ENCODE measurements at places on chromosomes 5 and 9.

- H3K36me3 ChIP-seq, result peaks cover 3% of the 10 kb centered on the region
- no peaks in the 10 kb centered on the region for H3K27me3 ChIP-seq
- no peak overlapping the region for H3K4me3 ChIP-seq
- DNase-seq, result no peak
- H3K27ac ChIP-seq, result peak overlapping the region; percentile 46
Observed at GRCh38 chr9:105859428-105860091, 165.2 kb downstream of the TMEM38B start.

- H3K36me3 ChIP-seq, result peaks cover 12% of the 10 kb centered on the region
- peaks cover 25% of the 10 kb centered on the region for H3K4me1 ChIP-seq
- no peaks in the 10 kb centered on the region for H3K27me3 ChIP-seq
- no peak overlapping the region for H3K27ac ChIP-seq
Observed at GRCh38 chr5:180290568-180291233, 1.2 kb downstream of the MAPK9 start.

- H3K27ac ChIP-seq, result no peak overlapping the region
- H3K4me3 ChIP-seq, result peak overlapping the region; percentile 83
- no peak for DNase-seq
- H3K27me3 ChIP-seq, result peaks cover 29% of the 10 kb centered on the region
- H3K4me1 ChIP-seq, result peaks cover 14% of the 10 kb centered on the region
Observed at GRCh38 chr5:132497488-132497997, 7.0 kb upstream of the IRF1 start.

DNA sequence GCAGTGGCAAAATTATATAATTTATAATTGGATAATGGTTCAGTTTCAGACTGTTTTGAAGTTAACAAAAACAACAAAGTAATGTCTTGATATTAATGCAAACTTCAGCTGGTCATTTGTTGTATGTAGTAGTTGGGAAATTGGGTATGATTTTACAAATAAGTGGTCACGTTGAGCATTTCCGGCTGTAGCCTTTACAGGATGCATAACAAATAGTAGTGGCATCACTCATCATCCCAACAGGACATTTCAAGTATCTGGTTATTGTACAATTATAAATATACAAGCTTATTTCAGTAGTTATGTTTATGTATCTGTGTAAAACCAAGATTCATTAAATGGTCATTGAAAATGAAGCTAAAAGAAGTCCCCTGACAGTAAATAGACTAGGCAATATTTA lies 72.9 kb downstream of the SMIM15 start:
- H3K4me3 ChIP-seq, result no peak overlapping the region
- no peaks in the 10 kb centered on the region for H3K27me3 ChIP-seq
- no peaks in the 10 kb centered on the region for H3K4me1 ChIP-seq
- DNase-seq, result no peak

GRCh38 chr5:162068412-162068811 lies 839 bp downstream of the GABRG2 start:
- DNase-seq, result peak; percentile 68
- peaks cover 11% of the 10 kb centered on the region for H3K4me1 ChIP-seq
- H3K36me3 ChIP-seq, result no peaks in the 10 kb centered on the region
- no peak overlapping the region for H3K27ac ChIP-seq

DNA sequence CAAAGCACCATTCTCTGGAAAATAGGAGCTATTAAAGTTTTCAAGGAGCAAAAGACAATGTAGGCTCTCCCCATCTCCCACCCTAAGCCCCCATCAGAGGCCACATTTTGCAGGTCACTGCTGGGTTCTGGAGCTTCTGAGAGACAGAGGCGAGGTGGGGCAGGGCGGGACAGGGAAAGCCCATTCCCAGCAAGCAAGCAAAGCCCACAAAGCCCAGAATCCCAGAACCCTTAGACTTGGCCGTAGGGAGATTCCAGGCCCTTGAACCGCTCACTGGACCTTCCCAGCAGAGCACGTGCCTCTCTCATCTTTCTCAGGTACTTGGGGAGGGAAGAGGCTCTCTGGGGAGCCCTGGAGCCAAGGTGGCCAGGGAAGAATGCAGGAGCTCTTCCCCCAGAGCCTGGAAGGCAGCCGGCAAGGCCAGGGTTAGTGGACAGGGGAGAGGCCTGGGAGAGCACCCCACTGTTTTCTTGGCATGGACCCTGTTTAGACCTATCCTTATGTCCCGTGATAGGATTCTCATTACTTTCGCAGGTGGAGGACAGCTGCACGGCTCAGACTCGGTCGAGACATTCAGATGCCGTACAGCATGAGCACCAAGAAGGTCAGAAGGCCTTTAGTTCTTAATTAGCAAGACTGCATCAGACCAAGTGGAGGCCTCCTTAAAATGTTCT lies 52.4 kb downstream of the ZNF354C start:
- H3K4me1 ChIP-seq, result no peaks in the 10 kb centered on the region
- DNase-seq, result no peak
- peaks cover 5% of the 10 kb centered on the region for H3K36me3 ChIP-seq
- H3K27ac ChIP-seq, result no peak overlapping the region

- no peak for DNase-seq
- no peaks in the 10 kb centered on the region for H3K4me1 ChIP-seq
- H3K4me3 ChIP-seq, result no peak overlapping the region
Observed at GRCh38 chr5:179974246-179974945, 66.7 kb upstream of the TBC1D9B start.

DNA sequence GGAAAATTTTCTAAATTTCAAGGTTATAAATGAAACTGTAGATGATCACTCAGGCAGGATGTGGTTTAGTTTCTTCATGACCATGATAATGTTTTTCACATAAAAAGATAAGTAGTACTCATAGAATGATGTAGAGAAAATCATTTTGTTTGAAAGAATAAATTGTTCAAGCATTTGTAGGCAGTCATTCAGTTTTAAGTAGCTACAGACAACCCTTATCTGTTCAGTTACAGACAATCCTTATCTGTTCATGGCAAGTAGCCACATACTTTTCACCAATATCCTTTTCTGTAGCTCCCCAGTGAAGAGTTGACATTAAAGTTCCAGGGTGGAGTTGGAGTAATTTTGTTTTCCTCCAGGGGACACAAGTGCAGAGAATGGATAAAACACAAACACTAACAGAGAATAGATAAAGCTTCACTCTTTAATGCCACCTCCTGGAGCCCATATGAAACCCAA lies 278.1 kb upstream of the TNC start:
- no peak overlapping the region for H3K4me3 ChIP-seq
- no peaks in the 10 kb centered on the region for H3K36me3 ChIP-seq
- H3K27ac ChIP-seq, result no peak overlapping the region
- DNase-seq, result no peak
- no peaks in the 10 kb centered on the region for H3K4me1 ChIP-seq

- DNase-seq, result no peak
- no peak overlapping the region for H3K4me3 ChIP-seq
- H3K4me1 ChIP-seq, result peaks cover 20% of the 10 kb centered on the region
- H3K36me3 ChIP-seq, result no peaks in the 10 kb centered on the region
Observed at GRCh38 chr5:94463739-94464138, 154.7 kb downstream of the KIAA0825 start.

DNA sequence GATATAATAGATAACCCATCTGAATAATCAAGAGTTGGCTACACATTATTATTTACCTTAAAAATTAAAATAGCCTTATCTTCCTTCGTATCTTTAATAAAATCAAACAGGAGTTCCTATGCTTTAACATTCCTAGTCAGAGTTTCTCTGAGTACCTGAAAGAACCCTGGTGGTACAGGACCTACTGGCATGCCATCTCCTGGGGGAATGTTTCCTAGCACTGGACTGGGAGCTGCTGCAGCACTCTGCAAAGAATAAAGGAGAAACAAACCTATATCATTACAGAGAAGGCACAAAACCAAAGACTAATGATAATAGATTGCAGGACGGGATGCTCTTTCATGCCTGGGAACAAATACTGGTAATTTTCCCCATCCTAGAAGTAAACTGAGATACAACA lies 119.5 kb upstream of the ACOT12 start:
- no peak for DNase-seq
- no peaks in the 10 kb centered on the region for H3K4me1 ChIP-seq
- H3K27ac ChIP-seq, result no peak overlapping the region
- H3K36me3 ChIP-seq, result peaks cover 4% of the 10 kb centered on the region
- no peak overlapping the region for H3K4me3 ChIP-seq

DNA sequence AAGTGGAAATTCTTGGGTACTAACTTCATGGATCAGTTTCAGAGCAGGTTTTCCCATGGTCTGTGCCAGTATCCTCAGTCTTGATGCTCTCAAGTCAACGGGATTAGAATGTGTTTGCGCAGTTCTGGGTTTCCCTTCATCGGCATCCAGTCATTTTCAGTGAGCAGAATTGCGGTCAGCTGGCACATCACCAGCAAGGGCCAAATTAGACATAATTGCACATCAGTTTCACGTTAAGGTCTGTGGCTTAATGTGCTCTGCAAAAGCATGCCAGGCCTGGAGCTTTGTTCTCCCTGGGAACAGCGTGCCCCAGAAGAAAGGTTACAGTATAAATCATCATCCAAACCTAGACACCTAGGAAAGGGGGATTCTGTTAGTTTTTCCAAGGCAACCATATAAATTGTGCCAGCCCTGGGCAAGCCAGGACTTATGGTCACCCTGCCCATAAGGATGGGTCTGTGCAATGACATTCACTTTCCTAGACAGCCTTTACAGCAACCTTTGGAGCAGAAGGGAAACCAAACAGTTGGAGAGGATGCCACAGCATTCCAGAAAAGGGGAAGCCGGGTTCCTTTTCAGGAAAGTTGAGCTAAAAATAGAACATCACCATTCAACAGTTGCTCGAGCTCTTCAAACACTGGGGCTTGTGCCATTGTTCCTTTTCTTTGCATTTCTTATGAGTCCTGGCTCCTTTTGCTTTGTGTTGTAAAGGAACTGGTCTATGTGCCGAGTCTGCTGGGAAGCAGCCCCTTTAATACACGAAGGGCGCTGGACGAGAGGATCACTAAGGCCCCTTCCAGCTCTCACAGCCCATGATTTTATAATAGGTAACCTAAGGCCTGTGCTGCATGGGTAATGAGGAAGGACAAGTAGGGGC lies 23.1 kb downstream of the IQGAP2 start:
- H3K27ac ChIP-seq, result peak overlapping the region; percentile 92
- no peaks in the 10 kb centered on the region for H3K36me3 ChIP-seq
- H3K4me3 ChIP-seq, result peak overlapping the region; percentile 59

- no peak overlapping the region for H3K27ac ChIP-seq
- no peaks in the 10 kb centered on the region for H3K27me3 ChIP-seq
- H3K4me1 ChIP-seq, result no peaks in the 10 kb centered on the region
- H3K36me3 ChIP-seq, result no peaks in the 10 kb centered on the region
- DNase-seq, result no peak
- H3K4me3 ChIP-seq, result no peak overlapping the region
Observed at GRCh38 chr5:143113461-143113860, 290.0 kb downstream of the NR3C1 start.

DNA sequence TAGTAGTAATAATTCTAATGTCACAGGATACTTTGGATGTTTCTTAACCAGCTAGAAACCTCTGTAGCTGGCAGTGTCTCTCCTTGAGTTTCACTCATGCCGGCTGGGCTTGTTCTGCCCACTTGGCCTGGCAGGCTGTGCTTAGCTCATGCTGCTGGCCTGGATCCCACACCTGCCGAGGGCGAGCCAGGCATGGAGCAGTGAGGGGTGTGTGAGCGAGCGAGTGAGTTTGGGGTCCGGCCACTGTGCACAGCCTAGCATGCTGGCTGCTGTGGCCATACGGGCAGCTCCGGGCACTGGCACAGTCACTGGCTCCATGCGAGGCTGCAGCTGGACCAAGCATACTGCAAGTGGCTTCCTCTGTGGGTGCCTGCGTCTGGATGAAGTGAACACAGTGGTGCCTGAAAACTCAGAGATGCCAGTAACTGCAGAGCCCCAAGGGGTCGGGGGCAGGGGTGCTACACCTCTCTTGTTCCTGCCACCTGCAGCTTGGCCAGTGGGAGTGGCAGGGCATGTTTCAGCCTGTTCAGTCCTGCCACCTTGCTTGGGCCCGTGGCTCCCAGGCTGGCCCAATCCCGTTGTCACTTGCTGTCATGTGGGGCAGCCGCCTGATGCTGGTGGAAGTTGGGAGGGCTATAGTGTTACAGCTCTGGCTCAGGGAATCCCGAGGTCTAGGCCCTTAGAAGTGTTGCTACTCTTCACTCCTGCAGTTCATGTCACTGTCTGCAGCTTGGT lies 9.9 kb downstream of the FSD1L start:
- peaks cover 23% of the 10 kb centered on the region for H3K4me1 ChIP-seq
- H3K4me3 ChIP-seq, result no peak overlapping the region
- DNase-seq, result no peak

DNA sequence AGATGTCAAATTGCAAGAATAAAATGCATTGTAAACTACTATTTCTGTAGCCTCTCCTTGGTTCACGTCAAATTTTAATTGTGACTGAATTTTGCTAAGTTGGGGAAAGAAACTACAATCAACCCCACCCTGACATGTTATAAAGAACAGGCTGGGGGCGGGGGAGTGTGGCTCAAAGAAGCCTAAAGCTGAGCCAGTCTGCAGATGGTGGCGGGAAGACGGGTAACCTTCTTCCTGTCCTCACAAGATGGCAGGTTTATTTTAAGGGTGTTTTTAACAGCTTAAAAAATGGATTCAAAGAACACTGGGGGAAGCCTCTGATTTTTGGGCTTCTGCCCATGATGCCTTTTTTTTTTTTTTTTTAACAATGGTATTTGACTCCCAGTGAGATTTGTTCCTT lies 68.5 kb upstream of the MELK start:
- H3K4me3 ChIP-seq, result no peak overlapping the region
- no peak for DNase-seq
- no peaks in the 10 kb centered on the region for H3K36me3 ChIP-seq
- H3K4me1 ChIP-seq, result peaks cover 21% of the 10 kb centered on the region
- H3K27ac ChIP-seq, result no peak overlapping the region
- H3K27me3 ChIP-seq, result no peaks in the 10 kb centered on the region

GRCh38 chr9:91546574-91546973 lies 122.9 kb upstream of the NFIL3 start:
- H3K4me1 ChIP-seq, result no peaks in the 10 kb centered on the region
- H3K27ac ChIP-seq, result no peak overlapping the region
- no peaks in the 10 kb centered on the region for H3K27me3 ChIP-seq
- DNase-seq, result no peak
- no peak overlapping the region for H3K4me3 ChIP-seq

DNA sequence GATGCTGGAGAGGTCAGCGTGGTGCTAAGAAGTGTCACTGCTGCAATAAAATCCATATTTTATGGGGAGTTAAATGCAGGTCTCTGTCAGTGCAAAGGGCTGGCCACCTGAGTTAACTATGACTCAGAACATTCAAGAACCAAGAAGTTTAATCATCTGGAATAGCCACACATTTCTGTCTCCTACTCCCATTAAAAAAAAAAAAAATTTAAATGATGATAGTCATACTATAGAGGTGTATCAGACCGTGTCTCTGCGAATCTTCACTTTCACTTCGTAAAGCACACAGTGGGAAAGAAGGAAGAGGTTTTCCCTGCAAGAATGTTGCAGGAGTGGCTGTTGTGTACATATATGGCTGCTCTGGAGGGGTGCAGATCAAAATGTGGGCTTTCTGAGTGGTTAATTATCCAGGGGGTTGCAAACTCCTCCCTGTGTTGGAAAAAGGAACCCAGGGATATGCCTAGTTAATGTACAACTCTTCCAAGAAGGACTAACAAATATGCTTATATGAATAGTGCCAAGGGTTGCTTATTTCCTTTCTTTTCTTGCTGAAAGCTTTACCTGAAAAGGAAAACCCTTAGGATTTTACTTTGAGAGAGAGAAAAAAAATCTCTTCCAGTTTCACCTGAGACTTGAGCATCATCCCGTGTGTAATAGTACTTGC lies 1.5 kb downstream of the CDH6 start:
- no peak for DNase-seq
- peaks cover 5% of the 10 kb centered on the region for H3K36me3 ChIP-seq
- H3K4me3 ChIP-seq, result peak overlapping the region; percentile 87
- H3K27me3 ChIP-seq, result peaks cover 44% of the 10 kb centered on the region
- H3K4me1 ChIP-seq, result peaks cover 62% of the 10 kb centered on the region

GRCh38 chr9:81575956-81576355 lies 113.4 kb downstream of the TLE1 start:
- no peak overlapping the region for H3K27ac ChIP-seq
- peaks cover 32% of the 10 kb centered on the region for H3K4me1 ChIP-seq
- no peak overlapping the region for H3K4me3 ChIP-seq
- DNase-seq, result no peak
- H3K27me3 ChIP-seq, result peaks cover 2% of the 10 kb centered on the region
- peaks cover 6% of the 10 kb centered on the region for H3K36me3 ChIP-seq
